ENCODE measurements at places on chromosomes 2 and 18.

- no peak for DNase-seq
These were observed 4.9 kb upstream of the HAAO start for GRCh38 chr2:42797281-42797680.

DNA sequence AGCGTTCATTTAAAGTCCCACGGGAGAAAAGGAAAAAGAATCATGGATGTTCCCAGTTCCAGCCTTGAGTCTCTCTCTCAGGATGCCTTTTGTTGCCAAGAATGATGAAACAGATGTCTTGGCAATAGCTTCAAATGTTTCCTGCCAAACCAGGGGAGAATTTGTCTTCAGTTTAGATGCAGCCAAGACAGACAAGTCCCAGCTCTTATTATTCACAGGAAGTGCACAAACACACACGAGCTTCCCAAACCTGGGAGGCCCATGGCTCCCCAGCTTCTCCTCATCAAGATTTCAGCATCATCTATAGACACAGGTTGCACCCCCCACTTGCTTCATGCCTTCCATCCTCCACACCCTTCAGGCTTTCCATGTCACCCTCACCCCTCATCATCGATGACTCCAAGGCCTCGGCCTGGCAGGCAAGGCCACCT, 45.9 kb downstream of the HS1BP3 start:
- DNase-seq: no peak

GRCh38 chr2:3025261-3025660, 352.4 kb downstream of the EIPR1 start:
- no peak for DNase-seq

- no peak for DNase-seq
These were observed 347.8 kb downstream of the ALK start for GRCh38 chr2:29573612-29574011.

- DNase-seq: no peak
These were observed 117.0 kb downstream of the LAMA1 start for GRCh38 chr18:7000484-7001096.

DNA sequence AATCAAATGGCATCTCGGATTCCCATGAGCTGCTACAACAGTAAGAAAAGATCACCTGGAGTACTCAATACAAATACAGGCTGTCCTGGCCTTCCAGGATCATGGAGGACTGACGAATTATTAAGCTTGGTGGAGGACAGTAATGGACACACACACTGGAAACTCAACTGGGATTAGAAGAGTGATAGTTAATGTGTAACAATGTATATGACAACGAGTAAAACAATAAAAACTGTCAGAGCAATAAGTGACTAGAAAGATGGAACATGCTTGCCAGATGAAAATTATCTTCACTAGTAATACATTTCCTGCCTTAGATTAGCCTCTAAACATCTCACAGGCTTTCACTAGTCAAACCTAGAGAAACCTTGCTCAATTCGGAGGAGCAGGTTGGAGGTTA, 49.2 kb upstream of the CDH20 start:
- DNase-seq: no peak

DNA sequence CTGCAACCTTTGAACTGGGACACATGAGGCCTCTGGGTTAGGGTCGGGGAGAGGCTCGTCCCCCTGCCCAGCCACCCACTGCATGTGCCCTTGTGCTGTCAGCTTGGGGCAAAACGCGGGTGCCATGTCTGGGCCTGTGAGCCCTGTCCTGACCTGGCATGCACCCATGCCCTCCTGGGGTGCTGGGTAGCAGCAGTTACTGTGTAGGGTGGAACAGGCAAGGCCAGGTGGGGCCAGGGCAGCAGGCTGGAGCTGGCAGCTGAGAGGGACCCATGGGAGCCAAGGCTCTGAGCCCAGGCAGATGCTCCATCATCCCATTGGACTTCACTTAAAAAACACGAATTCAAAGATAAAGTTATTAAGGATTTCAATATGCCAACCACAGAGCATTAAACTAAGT, 133.8 kb upstream of the REV1 start:
- DNase-seq: no peak

GRCh38 chr2:42545023-42545721, 23.3 kb upstream of the MTA3 start:
- DNase-seq: no peak
